ENCODE measurements at places on chromosomes 7 and 10.

DNA sequence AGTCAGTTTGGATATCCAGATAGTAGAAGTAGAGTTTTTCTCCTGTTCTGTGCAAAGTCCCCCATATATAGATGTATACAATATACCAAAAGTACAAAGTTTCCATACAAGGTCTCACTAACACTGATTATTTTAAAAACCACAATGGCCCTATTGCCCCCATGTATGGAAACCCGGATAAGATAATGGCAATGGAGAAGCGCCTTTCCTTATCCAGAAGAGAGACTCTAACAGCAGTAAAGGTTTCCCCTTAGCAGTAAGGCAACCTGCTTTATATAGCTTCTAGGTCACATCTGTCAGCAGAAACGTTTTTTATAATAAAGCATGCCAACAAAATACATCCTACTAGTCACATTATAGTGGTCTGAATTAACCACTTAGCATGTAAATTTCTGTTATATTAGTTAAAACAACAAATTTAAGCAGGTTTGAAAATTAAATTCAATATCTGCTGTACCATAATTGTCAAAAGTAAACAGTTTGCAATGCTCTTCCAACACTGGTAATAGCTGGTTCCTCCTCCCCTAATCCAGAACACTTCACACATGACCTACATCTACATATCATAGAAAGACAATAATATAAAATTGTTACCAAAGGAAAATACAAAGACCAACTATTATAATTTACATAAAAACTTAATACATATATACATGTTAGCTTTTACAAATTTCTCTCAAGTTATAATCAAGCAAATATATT, 22.4 kb downstream of the USP6NL start:
- DNase-seq, result no peak

DNA sequence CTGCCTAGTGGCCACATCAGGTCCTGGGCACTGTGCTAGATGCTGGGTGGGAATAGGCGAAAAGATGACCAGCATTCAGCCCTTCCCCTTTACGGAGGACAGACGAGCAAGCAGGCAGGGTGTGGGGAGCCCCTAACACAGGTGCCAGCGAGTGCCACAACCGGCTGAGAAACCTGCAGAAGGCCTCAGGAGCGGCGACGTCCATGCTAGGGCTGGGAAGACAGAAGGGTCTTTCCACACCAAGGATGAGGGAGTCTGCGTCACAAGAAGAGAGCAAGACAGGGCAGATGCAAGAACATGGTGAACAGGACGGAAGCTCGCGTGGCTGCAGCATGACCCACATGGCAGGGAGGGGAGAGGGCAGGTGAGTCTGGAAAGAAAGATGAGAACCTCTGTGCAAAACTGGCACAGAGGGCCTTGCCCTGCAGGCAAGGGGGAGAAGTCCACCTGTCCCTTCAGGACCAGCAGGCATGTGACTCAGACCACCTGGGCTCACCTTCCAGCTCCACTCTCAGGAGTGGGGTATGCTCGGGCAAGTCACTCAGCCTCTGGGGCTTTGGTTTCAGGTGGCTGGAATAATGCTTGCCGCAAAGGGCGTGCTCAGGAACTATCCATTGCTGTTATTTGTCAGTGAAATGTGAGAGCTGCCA, 36.6 kb downstream of the KCNH2 start:
- no peak for DNase-seq

DNA sequence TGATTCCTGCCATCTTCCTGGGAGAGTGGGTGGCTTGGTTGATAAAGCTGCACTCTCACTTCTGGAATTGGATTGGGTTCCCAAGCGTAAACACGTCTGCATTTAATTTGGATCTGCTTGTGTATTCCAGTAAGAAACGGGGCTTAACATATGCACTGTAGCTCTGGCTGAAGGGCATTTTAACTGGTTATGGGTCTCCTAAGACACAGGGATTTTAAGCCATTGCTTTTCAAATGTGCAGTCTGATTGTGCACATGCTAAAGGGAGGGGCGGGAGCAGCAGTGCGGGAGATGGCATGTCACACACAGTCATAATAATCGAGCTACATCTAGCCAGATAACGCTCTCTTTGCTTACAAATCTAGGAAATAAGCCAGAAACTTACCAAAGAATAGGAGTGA, 247.3 kb upstream of the LYZL1 start:
- no peak for DNase-seq

GRCh38 chr7:74069086-74069541, 14.5 kb upstream of the LIMK1 start:
- no peak for DNase-seq

DNA sequence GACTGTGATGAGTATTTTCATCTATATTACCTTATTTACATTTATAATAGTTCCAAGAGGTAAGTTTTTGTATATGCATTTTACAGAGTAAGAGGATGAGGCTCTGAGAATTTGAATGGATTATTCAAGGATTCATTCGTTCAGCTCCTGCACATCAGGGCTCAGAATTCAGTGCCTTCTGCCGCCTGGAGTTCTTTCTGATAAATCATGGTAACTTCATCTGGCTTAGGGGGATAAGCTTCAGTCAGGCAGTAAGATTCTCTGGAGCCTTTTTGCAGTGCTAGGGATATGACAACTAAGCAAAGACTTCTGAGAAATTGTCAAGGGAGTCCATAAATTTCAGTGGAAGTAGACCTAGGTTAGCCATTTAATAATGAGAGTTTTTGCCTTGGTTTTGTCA, 668.6 kb downstream of the NRG3 start:
- no peak for DNase-seq

GRCh38 chr7:49631071-49631815, 142.2 kb upstream of the VWC2 start:
- no peak for DNase-seq

DNA sequence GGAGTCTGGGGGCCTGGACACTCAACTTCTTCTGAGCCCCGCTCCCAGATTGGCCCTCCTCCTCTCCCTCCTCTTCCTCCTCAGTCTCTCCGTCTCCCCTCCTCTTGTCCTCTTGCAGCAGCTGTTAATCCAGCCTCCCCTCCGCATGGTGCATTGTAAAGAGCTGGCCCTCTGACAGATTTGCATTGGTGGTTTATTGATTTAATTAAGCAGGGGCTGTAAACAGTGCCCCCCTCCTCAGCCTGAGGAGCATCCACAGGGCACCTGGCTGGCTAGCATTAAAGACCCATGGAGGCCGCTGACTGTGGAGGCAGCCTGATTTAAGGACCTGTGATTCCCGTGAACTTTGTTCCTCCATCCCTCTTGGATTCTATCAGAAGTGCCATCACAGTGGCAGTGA, 28.9 kb upstream of the PCBD1 start:
- no peak for DNase-seq

- no peak for DNase-seq
Measured at GRCh38 chr10:15813415-15813814, 46.9 kb downstream of the MINDY3 start.

GRCh38 chr10:1461016-1461415, 276.3 kb downstream of the ADARB2 start:
- no peak for DNase-seq
